Foreskin keratinocyte (primary cell): ENCODE measurements at places on chromosomes 3 and 15.

GRCh38 chr15:90915216-90915807, 12.2 kb downstream of the MAN2A2 start:
- no peak for DNase-seq

DNA sequence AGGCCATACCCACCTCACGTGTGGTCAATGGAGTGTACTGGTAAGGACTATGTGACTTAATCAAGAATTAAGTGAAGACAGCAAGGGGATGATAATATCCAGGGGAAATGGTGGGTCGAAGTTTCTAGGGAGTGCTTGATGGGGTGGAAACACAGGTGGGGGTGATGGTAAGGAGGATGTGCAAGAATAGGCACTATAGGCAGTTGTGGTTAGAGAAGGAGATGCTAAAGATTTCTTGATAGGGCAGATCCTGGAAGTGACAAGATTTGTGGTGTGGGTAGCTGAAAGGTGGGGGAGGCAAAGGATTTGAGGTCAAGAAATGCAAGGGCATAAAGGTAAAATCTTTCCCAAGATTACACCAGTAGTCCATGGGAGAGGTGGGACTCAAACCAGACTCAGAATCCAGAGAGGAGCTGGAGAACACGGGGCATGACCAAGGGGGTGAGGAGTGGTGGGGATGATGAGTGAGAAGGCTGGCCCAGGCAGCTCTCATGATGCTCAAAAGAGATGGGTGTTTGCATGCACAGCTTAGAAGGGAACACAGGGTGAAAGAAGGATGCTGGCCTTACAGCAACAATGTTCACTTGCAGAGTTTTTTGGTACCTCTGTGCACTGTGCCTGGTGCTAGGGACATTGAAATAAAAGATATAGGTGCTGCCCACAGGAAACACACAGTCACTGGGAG, 78.4 kb downstream of the CCR1 start:
- no peak for DNase-seq

DNA sequence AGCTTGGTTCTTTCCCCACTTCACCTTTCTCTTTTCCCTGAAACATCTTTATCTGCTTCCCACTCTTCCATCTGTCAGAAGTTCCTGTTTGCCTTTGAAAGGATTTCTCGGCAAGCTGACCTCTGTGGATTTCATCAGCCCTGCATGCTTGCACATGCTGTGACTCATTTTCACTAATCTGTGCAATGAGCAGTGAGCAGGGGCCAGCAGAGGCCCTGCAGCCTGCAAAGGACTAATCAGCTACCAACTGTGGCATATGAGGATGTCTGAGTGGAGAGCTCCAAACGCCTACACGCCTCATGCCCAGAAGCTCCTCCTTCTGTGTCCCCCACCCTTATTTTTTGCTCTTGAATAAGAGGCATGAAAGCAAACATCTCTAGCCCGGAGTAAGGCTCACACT, 333.0 kb upstream of the SEMA6D start:
- peak; percentile 79 for DNase-seq

GRCh38 chr3:34020726-34021680, 222.6 kb downstream of the PDCD6IP start:
- DNase-seq = no peak

DNA sequence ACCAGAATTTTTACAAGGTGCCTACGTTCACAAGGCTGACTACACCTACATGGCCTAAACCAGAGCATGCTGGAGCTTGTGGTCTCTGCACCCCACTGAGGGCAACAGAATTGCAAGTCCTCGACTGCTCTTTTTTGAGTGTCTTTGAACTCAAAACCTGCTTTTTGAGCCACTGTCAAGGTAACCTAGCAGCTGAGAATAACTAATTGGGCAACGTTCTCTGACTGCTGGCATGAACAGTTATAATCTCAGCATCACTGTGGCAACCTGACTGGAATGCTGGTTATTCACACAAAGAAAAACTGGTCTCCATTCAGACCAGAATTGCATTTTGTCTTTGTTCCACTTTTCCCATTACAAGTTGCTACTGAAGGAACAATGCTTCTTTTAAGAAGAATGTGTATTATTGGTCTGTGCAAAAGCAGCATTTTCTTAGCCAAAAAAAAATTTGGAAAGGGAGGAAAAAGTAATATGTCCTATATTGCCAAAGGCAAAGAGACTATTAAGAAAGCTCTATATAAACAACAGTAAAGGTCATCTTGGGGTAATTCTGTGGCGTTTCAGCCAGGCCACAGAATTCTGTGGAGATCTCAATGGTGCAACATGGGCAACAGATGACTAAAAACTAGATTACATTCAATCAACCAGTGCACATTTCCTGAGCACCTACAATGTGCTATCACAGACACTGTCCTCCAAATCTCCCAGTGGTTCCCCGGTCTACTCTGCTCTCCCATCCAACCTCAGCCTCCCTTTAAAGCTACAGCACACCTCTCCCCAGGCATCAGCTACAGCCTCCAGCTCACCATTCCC, 76.8 kb downstream of the TNIK start:
- DNase-seq = no peak

GRCh38 chr3:5285439-5285838, 97.9 kb downstream of the EDEM1 start:
- DNase-seq = no peak

- DNase-seq = no peak
Measured at GRCh38 chr15:88126695-88127431, 129.7 kb downstream of the NTRK3 start.

- DNase-seq = no peak
Measured at GRCh38 chr3:184583578-184584451, 22.2 kb downstream of the EPHB3 start.

DNA sequence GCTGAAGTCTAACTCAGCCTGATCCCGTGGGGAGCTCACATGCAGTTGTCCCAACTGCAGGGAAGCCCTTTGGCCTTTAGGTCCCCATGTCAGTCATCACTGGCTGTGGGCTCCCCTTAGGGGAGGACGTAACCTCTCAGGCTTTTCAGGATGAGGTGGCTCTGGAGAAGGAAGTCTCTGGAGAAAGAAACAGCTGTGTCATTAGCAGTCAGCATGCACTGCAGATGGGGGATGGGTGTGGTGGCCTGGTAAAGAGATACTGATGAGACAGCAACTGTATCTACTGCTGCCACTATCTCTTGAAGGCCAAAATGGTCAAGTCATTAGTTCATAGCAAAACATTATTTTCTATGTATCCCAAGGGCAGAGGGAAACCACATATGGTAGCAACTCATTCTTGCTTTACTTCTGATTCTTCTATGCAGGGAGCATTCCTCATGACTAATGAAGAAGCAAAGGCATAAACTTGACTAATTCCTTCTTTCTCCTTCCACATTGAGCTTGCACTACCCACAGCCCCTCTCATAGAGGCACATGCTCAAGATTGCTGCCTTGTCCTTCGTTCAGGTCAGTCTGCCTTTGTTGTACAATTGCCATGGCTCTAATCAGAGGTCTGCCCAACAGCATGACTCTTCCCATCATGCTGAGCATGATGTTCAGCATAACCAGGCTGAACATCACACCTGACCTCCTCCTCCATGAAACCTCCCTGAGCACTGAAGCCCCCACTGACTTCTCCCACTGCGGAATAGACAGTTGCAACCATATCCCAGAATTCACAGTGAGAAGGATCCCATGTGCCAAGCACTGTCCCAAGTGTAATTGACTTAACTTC, 47.8 kb upstream of the TMEM158 start:
- no peak for DNase-seq

DNA sequence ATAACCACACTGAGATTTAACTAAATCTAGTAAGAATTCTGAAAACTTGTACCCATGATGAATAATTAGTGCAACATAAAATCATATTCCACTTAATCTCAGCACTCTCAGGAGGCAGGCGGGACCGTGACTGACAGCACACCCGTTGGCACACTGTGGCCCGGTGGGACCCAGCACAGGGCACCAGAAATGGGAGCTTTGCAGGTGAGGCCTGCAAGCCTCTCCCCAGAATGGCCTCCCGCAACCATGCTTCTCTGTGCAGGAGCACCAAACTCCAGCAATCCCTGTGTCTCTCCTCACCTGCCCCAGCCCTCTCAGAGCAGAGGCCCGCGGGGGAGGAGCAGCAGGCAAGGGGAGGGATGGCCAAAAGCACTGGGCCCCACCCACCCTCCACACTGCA, 31.5 kb upstream of the OCA2 start:
- no peak for DNase-seq

DNA sequence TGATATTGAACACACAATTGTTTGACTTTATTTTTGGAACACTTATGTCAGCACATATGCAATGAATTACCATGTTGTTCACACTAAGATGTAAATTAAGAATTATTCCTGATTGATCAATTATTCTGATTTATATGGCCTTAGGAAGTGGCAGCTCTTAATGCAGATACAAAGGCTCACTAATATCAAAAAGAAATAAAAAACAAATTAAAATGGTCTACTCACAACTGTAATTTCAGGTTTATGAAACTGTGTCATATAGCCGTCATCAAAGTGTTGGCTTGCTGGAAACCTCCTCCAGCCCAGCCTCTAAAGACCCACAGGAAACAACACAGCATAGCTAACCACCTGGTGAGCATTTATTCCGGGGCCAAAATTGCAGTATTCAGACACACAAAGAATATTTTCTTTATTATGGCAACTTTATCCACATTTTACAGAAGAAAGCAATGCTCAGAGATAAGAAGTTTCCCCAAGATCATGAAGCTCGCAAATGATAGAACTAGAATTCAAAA, 33.4 kb downstream of the PDZRN3 start:
- DNase-seq = no peak

DNA sequence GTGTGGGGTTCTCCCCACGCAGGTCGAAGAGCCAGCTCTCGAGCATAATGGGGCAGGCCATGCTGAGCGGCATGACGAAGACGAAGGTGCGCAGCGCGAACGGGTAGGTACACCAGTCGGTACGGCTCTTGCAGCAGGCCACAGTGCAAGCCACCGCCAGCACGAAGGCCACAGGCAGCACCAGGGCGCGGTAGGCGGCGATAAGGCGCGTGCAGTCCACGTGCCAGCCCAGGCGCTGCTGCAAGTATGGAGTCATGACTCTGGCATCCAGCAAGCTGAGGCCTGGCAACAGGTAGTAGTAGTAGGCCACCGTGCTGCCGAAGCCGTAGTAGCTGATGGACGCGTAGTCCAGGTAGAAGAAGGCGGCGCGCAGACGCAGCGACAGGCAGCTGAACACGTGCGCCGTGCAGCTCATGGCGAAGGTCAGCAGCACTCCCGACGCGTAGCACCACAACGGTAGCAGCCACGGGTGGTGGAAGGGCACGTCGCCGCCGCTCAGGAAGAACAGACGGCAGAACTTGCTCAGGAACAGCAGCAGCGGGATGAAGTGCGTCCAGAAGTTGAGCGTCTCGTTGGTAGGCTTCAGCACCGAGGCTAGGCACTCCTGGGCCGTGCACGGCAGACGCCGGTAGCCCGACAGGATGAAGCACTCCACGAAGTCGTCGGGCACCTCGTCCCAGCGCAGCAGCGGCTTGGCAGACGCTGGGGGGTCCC, 797 bp downstream of the PAQR9 start:
- DNase-seq = no peak

DNA sequence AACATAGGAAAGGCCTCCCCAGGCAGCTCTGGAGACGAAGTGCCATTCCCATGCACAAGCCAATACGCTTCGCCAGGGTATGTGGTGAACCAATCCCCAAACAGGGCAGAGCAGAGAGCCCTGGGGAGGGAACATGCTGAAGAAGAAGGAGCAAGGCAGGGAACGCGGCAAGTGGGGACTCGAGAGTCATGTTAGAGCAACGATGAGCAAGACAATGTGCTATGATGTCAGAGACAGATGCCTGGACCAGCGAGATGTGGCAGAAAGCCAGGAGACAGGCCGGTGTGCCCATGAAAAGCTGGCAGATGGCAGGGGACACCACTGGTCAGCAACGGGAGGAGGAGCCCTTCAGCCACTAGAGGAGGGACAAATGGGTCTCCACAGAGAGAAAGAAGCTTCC, 39.6 kb downstream of the NIPA2 start:
- DNase-seq = no peak

GRCh38 chr3:72421786-72422185, 426.5 kb downstream of the SHQ1 start:
- no peak for DNase-seq

- no peak for DNase-seq
Measured at GRCh38 chr15:79924379-79924778, 27.6 kb upstream of the MTHFS start.

DNA sequence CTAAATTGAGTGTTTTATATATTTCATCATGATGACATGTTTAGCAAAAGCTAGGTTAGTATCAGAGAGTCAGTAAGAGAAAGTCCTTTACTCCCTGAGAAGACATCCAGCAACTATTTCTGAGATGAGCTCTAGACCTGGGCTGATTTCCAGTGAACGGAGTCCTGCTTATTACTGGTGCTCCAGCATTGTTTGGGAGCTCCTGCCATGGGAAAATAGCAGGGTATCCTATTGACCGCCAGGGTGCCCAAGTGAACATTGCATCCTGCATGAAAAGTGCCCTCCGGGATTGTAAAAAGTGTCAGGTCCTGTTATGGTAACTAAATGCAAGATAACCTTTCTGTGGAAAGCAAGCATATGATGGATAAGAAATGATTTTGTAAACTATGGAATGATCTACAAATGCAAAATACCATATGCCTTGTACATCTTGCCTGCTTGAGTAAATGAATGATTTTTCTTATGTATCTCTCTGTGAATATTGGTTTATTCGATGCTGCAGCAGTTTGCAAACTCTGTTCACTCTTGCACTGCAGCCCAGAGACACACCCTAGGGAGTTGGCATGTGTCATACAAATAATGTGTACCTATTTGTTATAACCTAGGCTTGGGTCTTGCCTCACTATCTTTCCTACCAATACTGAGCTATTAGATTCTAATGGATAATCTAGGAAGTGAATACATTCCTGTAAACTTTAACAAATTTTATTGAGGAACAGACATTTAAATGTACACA, 96.7 kb downstream of the IL5RA start:
- no peak for DNase-seq

- DNase-seq = no peak
Measured at GRCh38 chr3:38645601-38646000, 3.9 kb downstream of the SCN5A start.

DNA sequence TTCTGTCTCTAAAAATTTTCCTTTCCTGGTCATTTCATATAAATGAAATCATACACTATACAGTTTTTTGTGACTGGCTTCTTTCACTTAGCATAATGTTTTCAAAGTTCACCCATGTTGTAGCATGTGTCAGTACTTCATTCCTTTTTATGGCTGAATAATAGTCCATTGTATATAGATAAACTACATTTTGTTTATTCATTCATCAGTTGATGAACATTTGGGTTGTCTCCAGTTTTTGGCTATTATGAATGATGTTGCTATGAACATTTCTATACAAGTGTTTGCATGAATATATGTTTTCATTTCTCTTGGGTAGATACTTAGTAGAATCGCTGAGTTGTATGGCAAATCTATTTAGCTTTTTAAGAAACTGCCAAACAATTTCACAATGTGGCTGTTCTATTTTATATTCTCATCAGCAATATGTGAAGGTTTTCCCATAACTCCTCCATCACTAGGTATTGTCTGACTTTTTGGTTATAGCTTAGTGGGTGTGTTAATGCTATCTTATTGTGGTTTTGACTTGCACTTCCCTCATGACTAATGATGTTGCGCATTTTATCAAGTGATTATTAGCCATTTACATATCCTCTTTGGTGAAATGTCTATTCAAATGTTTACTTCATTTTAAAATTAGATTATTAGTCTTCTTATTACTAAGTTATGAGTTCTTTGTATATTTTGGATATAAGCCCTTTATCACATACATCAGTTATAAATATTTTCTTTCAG, 21.7 kb upstream of the AP4E1 start:
- no peak for DNase-seq
